ENCODE measurements at places on chromosomes 3 and 15.

DNA sequence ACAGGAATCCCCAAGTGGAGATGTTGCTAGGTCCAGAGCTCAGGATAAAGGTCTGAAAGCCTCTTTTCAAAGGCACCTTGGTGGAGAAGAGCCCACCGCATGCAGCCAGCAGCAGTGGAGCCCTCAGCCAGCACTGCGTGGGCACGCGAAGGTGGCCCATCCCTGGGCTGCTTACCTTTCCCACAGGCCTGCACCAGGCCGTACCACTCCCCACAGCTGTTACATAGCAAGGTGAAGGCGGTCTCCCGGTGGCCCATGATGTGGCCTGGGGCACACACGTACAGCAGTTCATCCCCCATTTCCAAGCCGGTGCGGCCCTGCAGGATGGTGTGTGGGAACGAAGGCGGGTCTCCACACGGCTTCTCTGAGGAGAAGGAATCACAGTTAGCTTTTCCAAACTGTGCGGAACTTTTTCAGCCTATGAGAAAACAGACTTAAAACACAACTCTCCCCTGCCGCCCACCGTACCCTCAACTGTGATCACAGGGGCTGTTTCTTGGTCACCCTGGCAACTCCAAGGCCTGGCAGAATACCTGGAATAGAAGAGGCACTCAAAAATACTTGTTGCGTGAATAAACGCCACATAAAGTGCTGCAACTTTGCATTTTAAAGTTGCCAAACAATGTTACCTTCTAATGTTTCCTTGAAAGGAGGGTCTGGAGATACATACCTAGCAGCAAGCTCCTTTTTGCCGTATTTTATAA is 43.7 kb downstream of the SUSD5 start:
- DNase-seq: no peak

DNA sequence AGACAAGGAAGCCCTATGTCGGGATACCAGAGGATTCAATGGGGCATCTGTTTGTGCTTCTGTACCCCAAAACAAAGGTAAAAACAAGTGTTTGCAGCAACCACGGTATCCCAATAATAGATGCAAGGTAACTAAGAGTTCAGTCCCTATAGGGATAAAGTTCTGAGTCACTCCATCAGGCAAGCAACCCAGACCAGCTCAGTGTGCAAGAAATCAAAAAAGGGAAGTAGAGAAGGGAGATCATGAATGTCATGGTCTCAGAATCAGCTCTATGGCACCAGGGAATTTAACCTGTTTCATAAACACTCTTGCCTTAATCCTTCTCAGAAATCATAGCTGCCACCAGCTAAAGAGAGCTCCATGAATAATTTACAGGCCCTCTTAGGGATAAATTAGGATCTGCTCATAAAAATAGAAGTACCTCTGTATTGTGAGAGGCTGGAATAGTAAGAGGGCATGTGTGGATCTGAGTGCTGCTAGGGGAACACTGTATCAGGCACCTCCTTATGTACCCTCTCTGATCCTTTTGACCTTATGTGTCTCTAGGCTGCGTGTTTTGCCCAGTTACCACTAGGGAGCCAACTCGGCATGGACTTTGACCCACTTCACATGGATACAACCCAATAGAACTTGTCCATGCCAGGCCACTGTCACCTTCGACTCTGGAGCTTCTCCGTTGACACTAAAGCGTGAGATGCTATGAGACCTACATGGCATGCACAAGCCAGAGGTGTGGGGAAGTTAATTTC is 754.6 kb downstream of the AGBL1 start:
- DNase-seq: no peak

GRCh38 chr3:123370819-123371218 is 78.1 kb downstream of the ADCY5 start:
- no peak for DNase-seq

- no peak for DNase-seq
Measured at GRCh38 chr3:49310677-49311076, 29.2 kb downstream of the USP4 start.

DNA sequence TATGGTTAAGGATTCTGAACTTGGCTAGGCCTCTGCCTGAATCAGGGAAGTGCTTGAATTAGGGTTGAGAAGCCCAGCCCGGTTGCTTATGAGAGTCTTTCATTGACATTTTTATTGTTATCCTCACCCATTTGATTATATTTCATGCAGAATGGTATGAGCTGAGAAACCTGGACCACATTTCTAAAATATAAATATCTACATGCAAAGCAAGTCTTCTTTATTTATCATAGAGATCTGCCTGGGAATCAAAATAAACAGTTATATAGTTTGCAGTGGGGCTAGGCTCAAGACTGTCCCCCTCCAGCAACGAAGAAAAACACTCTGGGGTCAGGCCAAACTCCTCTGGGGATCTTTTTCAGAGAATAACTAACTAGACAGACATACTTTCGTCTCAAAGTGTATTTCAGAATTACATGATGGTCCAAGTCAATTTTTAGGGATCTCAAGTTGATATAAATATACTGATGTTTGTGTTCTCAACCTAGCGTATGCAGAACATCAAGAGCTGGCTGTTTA is 675.4 kb upstream of the NR2F2 start:
- DNase-seq: no peak

GRCh38 chr15:69812861-69813261 is 284.9 kb downstream of the TLE3 start:
- DNase-seq: no peak

- DNase-seq: no peak
Measured at GRCh38 chr15:25366058-25366457, 72.8 kb downstream of the UBE3A start.

DNA sequence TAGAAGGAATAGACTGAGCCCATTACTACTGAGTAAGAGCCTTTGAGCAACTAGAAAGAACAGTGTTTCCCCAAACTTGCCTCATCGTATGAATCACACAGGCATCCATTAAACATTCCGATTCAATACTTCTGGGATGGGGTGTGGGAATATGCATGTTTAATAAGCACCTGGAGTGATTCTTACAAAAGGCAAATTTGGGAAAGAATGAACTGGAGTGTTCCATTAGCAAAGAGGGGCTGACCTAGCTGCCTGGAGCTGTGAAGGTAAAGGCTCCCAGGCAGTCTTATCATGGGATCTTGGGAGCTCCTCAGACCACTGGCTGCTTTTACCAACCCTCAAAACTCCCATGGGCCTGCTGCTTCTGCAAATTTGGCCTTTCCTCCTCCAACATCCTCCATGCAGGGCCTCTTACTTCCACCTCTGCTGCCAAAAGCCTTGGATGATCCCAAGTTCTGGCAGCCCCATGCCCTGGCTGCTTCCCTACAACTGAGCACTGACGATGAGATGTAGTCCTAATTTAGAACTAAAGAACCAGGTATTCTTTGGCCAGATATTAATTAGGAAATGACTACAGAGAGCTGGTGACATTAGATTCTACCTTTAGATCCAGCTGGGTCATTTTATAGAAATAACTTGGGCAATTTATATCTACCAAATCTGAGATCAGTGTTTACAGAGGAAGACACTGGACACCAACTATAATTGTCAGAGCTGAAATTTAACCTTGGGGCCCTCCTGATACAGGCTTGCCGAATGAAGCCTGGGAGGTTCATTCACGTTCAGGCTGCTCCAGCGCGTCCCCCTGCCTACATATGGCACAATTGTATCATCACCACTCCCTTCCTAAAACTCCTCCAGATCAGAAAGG is 11.2 kb upstream of the HOMER2 start:
- DNase-seq: no peak

GRCh38 chr3:188053036-188053340 is 101.0 kb upstream of the LPP start:
- DNase-seq: no peak

- no peak for DNase-seq
Measured at GRCh38 chr3:40852712-40853111, 328.0 kb downstream of the ZNF621 start.

GRCh38 chr3:153631102-153631501 is 469.1 kb downstream of the RAP2B start:
- no peak for DNase-seq

DNA sequence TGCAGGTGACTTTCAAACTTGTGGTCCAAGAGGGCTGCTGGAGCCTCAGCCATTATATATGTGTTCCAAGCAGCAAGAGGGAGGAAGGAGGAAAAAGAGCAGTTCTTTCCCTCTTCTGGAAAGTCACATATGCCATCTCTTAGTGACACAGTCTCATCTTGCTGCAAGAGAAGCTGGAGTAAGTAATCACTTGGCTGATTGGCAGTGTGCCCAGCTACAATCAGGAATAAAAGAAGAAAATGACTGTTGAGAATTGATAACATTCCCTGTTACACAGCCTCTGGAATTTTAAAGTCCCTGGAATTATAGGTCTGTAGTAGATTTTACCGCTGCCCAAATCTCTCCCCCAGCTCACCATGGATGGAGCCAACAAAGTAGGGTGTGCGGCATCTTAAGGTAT is 31.4 kb upstream of the LYZL4 start:
- DNase-seq: no peak

DNA sequence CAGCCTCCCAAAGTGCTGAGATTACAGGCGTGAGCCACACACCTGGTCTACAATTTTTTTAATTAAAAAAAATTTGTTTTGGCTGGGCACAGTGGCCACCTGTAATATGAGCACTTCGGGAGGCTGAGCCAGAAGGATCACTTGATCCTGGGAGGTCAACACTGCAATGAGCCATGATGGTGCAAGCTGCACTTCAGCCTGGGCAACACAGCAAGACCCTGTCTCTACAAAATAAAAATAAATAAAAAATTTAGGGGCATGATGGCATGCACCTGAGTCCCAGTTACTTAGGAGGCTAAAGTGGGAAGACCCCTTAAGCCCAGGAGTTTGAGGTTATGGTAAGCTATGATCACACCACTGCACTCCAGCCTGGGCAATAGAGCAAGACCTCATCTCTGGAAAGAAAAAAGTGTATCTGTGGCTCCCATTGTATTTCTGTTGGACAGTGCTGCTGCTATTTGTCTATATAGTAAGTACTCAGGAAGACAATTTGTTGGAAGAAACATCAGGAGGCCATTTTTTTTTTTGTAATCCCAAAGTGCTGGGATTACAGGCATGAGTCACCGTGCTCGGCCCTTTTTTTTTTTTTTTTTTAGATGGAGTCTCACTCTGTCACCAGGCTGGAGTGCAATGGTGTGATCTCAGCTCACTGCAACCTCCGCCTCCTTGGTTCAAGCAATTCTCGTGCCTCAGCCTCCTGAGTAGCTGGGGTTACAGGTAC is 27.5 kb upstream of the SH3BP5 start:
- DNase-seq: no peak

- no peak for DNase-seq
Measured at GRCh38 chr3:10450494-10451440, 54.6 kb downstream of the ATP2B2 start.

DNA sequence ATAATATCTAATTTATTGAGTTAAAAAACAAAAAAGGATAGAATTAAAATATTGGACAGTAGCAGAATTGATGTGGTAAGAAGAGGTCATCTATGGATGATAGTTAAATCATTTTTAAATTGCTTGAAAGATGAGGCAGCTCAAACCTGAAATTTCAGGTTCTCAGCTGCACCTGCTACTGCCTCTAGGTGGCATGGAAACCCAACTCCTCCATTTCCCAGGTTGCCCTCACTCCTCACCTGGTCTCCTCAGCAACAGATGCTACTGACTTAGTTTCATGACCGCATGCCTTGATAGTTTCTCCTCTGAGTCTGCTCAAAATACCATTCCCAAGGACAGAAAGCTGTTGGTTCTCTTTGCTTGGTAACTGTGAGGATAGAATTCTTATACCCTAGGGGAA is 148.1 kb downstream of the ABHD5 start:
- DNase-seq: no peak

DNA sequence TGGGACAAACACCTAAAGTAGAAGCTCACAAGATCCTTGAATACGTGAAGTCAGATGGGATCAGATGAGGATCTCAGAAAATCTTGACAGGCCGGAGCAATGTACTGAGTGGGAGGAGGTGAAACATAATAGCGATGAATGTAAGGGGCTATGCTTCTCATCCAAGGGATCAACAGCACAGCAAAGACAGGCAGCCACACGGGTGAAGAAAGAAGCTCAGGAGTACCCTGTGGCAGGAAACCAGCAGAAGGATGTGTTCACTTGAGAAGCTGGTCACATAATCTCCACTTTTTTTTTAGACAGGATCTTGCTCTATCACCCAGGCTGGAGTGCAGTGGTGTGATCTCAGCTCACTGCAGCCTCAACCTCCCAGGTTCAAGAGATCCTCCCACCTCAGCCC is 92.4 kb downstream of the MEGF11 start:
- DNase-seq: no peak

- DNase-seq: no peak
Measured at GRCh38 chr15:38508647-38509046, 54.7 kb downstream of the FAM98B start.

DNA sequence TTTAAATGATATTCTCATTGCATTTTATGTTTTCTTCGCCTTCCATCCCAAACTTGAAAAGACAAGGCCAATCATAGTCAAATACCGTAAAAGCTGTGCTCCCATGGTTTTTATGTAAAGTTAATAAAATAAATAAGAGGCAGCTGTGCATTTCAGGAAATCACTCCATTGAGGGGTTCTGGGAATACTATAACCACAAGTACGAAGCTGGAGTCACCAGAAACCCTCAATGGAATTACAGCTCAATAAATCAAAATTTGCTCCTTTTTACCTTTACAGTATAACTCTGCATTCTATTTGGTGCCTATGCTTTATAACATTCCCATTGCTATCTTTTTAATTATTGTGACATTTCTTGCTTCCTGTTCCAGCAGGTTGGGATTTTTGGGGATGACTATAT is 77.2 kb downstream of the C3orf38 start:
- no peak for DNase-seq

DNA sequence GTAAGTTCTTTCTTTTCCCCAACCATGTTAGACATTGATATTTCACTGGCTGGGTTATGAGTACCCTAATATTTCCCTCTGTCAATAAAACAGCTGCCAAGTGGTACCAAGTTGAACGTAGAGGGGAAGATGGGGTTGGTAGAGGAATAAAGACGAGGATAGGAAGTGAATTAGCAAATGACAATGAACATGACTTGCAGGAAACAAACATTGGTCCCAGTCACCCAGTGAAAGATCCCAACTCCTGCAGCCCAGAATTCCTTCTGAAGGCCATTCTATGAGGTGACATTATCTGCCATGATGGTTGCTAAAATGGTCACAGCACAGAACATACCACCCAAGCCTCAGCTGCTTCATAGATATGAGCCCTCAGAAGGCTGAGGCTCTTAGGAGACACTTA is 159.0 kb upstream of the CTNNB1 start:
- no peak for DNase-seq

- peak; percentile 46 for DNase-seq
Measured at GRCh38 chr15:34038871-34039789, at the start of gene AVEN. Gene AVEN (minus strand): TSS chr15:34039204. CDS start chr15:34039046, 158 bp downstream.

- DNase-seq: no peak
Measured at GRCh38 chr3:129936757-129937156, 37.8 kb upstream of the TRH start.

Data from activated CD4-positive, alpha-beta T cell treated with anti-CD3 and anti-CD28 coated beads, Interleukin-2, amount 50 U/mL, for 24 hours (primary cell).